Stimulated activated CD4-positive, alpha-beta T cell treated with anti-CD3 and anti-CD28 coated beads, Interleukin-4, amount 100 ng/mL, for 4 hours (primary cell): ENCODE measurements at places on chromosomes 2 and 18.

- peak; percentile 35 for DNase-seq
These were observed 3.7 kb upstream of the TUBA4B start for GRCh38 chr2:219249203-219249980.

DNA sequence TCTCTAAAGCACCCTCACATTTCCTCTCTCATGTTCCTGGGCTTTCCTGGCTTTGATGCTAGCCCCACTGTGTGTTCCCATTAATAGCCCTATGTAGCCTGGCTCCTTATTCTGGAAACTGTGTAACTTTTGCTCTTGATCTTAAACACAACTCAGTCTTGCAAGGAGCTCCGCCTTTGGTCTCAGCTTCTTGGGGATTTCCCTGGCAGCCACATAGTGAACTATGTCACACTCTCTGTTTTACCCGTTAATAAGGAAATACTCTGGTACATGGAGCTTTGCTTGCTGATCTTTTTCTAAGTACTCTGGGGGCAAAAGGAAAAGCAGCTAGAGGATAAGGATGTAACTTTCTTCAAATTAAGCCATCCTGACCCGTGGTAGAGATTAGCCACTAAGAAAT lies 259.3 kb downstream of the NEDD4L start:
- DNase-seq: no peak

GRCh38 chr2:10493634-10494281 lies 45.6 kb upstream of the ODC1 start:
- DNase-seq: peak; percentile 60

GRCh38 chr2:21041943-21042707 lies 1.7 kb downstream of the APOB start:
- no peak for DNase-seq

GRCh38 chr2:190572246-190572645 lies 37.7 kb upstream of the NEMP2 start:
- DNase-seq: no peak

DNA sequence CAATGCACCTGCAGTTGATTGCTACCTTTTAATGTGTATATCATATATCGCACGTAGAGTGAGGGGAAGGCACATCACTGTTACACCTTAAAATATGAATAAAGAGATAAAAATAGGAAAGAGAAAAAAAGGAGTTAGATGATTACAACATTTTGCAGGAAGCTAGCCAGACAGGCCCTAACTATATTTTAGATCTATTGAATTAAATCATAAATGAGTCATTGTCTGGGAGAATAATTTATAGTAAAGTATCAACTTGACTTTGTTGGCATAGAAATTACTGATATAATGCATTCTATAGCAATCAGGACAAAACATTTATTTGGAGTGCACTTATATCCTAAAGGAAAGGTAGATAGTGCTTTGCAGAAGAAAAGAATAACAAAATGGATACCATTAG lies 384.9 kb upstream of the NXPH2 start:
- DNase-seq: no peak

GRCh38 chr2:136122661-136123060 lies 4.7 kb upstream of the CXCR4 start:
- no peak for DNase-seq

- DNase-seq: no peak
These were observed 39.0 kb downstream of the AQP12A start for GRCh38 chr2:240730501-240731177.

DNA sequence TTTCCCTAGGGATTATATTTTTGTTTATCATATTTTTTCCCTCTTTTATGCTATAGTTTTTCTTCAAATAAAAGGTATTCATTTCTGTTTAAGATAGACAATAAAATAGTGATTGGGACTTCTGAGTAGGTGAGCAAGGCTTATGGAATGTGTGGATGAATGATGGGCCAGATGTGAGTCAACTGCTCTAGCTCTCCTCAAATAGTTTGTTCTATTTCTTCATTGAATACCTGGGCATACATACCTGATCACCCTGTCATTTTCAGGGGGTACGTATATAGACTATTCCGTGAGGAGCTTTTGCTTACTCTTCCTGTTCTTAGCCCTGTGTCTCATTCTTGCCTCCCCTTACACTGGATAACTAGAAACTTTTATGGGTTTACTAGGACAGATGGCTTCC lies 41.9 kb downstream of the BABAM2 start:
- no peak for DNase-seq

DNA sequence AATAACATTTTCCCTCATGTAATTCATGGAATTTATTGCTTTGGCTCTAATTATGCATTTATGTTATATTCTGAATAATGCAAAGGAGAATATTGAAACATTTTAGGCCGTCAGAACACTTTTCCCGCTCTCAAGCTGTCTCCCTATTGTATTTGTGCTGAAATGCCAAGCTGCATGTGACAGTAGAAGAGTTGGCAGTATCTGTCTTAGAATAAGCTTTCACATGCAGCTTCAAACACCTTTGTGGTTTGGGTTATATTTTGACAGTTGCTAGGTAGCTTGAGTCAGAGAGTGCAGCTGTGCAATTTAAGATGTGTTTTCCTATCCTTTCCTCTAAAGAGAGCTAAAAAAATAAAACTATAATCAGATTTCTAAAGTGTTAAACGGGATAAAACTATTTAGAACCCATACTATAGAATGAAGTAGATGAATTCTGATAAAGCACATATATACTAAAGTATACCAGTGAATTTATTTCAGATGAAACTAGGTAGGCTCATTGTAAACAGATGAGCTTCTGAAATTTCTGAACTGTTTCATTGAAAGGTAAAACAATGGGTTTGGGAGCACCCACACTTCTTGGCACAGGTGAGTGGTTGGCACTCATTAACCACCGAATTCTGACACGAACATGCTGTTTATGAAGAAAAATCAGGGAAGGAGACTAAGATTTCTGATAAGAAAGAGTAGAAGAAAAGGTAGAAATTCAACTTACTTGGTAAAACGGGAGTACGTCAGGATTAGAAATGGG lies 43.4 kb downstream of the PLCL1 start:
- no peak for DNase-seq

DNA sequence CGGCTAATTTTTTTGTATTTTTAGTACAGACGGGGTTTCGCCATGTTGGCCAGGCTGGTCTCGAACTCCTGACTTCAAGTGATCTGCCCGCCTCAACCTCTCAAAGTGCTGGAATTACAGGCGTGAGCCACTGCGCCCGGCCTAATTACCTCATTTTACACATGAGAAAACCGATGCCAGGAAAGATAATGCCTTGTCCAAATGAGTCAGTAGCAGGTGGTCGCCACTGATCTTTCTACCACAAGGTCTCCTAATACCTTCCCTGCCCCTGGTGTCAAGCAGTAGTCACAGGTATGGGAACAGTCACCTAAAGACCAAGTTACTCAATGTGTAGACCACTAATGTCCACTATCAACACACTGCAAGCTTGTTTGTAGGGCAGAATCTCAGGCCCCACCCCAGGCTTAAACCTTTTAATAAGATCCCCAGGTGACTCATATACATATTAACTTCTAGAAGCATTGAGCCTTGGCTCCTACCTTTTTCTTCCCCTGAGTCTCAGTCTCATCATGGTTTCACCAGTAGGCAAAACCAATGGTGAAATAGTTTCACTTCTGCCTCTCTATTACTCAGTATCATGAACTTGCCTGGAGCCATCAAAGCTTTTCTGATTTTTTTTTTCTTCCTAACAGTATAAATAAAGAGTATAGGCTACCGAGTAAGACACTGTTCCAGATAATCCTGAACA lies 6.9 kb upstream of the EPB41L5 start:
- DNase-seq: no peak

DNA sequence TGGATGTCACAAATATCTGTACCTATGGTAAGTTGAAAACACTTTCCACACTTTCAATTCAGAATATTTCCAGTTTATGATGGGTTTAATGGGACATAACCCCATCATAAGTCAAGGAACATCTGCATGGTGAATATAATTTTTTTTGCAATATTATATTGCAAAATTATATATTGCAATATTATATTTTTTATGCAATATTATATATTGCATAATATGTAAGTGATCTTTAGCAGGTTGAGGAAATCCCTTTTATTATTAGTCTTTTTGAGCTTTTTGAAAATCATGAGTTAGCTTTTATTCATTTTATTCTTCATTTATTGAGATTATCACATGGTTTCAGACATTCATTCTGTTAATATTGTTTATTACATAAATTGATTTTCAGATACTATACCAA lies 342.2 kb upstream of the GALNT5 start:
- no peak for DNase-seq

- no peak for DNase-seq
These were observed 53.3 kb upstream of the NFU1 start for GRCh38 chr2:69490486-69490885.

DNA sequence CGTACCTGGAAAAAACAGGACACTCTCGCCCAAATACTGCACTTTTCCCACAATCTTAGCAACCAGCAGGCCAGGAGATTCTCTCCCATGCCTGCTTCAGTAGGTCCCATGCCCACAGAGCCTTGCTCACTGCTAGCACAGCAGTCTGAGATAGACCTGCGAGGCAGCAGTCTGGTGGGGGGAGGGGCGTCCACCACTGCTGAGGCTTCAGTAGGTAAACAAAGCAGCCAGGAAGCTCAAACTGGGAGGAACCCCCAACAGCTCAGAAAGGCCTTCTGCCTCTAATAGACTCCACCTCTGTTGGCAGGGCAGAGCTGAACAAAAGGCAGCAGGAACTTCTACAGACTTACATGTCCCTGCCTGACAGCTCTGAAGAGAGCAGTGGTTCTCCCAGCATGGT lies 1202.8 kb upstream of the ACVR2A start:
- DNase-seq: no peak

- DNase-seq: no peak
These were observed 3.8 kb downstream of the AFG3L2 start for GRCh38 chr18:12373116-12373770.

GRCh38 chr2:60299179-60299578 lies 254.3 kb downstream of the BCL11A start:
- no peak for DNase-seq

- DNase-seq: no peak
These were observed 779.2 kb downstream of the CNTNAP5 start for GRCh38 chr2:124804014-124804940.

GRCh38 chr18:6639305-6639704 lies 90.2 kb upstream of the ARHGAP28 start:
- no peak for DNase-seq

DNA sequence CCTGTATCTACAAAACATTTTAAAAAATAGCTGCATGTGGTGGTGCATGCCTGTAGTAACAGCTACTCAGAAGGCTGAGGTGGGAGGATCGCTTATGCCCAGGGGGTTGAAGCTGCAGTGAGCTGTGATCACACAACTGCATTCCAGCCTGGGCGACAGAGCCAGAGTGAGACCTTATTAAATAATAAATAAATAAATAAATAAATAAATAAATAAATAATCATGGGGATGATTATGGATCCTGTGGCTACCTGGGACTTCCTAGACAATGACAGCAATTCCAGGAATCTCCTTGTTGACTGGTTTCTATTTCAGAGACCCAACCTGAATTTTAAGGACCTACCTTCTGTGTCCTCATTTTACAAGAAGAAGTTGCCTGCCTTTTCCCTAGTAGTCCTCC lies 91.5 kb downstream of the KCTD18 start:
- DNase-seq: no peak

GRCh38 chr2:99949530-99949929 lies 192.9 kb downstream of the AFF3 start:
- DNase-seq: no peak
